Temporal lobe (tissue), 4 donors: ENCODE measurements at places on chromosomes 13 and 19. TPM values are rescaled to one million over a fixed set of nuclear protein-coding genes. Genes with fewer than 3 reads are reported as not detected.

Gene C1QTNF9B
- total RNA-seq = not detected

Gene GPR183
- 0.98 TPM for total RNA-seq

Gene ZNF559
- 55.3 TPM for total RNA-seq

Gene ZIC5
- 2.0 TPM for total RNA-seq

Gene SIGLEC12
- not detected for total RNA-seq

Gene ZNF100
- total RNA-seq = 13.8 TPM

Gene KLF2
- 3.0 TPM for total RNA-seq

Gene KCNC3
- 2.2 TPM for total RNA-seq

Gene LILRA5
- not detected for total RNA-seq

Gene ZNF541
- under 0.01 TPM for total RNA-seq

Gene TEX29
- not detected for total RNA-seq

Gene CYP2F1
- total RNA-seq = not detected

Gene ANGPTL8
- total RNA-seq = not detected

Gene CCL25
- 0.25 TPM for total RNA-seq

Gene BCAM
- 7.9 TPM for total RNA-seq

Gene CEACAM8
- total RNA-seq = 0.25 TPM

Gene TMEM255B
- total RNA-seq = under 0.01 TPM

Gene MYH14
- 0.98 TPM for total RNA-seq

Gene STARD13
- 7.1 TPM for total RNA-seq

Gene STX10
- total RNA-seq = 18.9 TPM

Gene PSG3
- total RNA-seq = not detected

Gene SACS
- total RNA-seq = 182 TPM

Gene TBXA2R
- total RNA-seq = 0.25 TPM

Gene ZNF90
- total RNA-seq = 3.0 TPM

Gene TPRX2
- not detected for total RNA-seq

Gene VSTM2B
- total RNA-seq = 15.5 TPM

Gene CNMD
- 2.5 TPM for total RNA-seq

Gene CCNE1
- total RNA-seq = 1.2 TPM

Gene FARP1
- total RNA-seq = 79.2 TPM

Gene FUT2
- under 0.01 TPM for total RNA-seq

Gene RGS9BP
- total RNA-seq = 0.49 TPM

Gene SLC7A9
- 0.74 TPM for total RNA-seq

Gene KCNRG
- total RNA-seq = 11.8 TPM

Gene UNC13A
- 43.5 TPM for total RNA-seq

Gene ZNF556
- total RNA-seq = 0.25 TPM

Gene VASP
- total RNA-seq = 9.3 TPM

Gene CEACAM16
- not detected for total RNA-seq

Gene MEIOSIN
- total RNA-seq = not detected

Gene C19orf81
- total RNA-seq = not detected

Gene MAMSTR
- total RNA-seq = 0.74 TPM

Gene ZNF235
- 12.8 TPM for total RNA-seq

Gene ZNF91
- total RNA-seq = 573 TPM

Gene PNMA8B
- 16.7 TPM for total RNA-seq

Gene SOX1
- total RNA-seq = 13.0 TPM

Gene TUBA3C
- total RNA-seq = not detected

Gene DCT
- total RNA-seq = 2.2 TPM

Gene PGLYRP1
- not detected for total RNA-seq

Gene CGB5
- not detected for total RNA-seq

Gene CCDC70
- total RNA-seq = not detected

Gene RNF17
- total RNA-seq = not detected

Gene CAPN12
- 0.25 TPM for total RNA-seq

Gene PDE4C
- 1.2 TPM for total RNA-seq

Gene IZUMO2
- total RNA-seq = not detected

Gene CBLC
- total RNA-seq = not detected
